Lung microvascular endothelial cell (primary cell): ENCODE measurements at places on chromosomes 1 and 21. TPM values are rescaled to one million over a fixed set of nuclear protein-coding genes. Genes with fewer than 3 reads are reported as not detected.

Gene FCRL4
- total RNA-seq = not detected in 2 replicates

Gene L1TD1
- not detected in 2 replicates for total RNA-seq

Gene TRAF3IP3
- not detected in 2 replicates for total RNA-seq

Gene TOMM40L
- total RNA-seq = 12.0 and 13.5 TPM in 2 replicates

Gene CD1B
- total RNA-seq = not detected in 2 replicates

Gene ZBED6
- 10.0 and 10.9 TPM in 2 replicates for total RNA-seq

Gene MIXL1
- under 0.01 TPM in 1 of 2 replicates, not detected in the other for total RNA-seq

Gene OR2T35
- not detected in 2 replicates for total RNA-seq

Gene LRIF1
- 7.8 and 8.5 TPM in 2 replicates for total RNA-seq

Gene CYP4A11
- not detected in 2 replicates for total RNA-seq

Gene CD5L
- not detected in 2 replicates for total RNA-seq

Gene RNPEP
- total RNA-seq = 24.2 and 31.2 TPM in 2 replicates

Gene HRNR
- total RNA-seq = not detected in 2 replicates

Gene PEAR1
- total RNA-seq = 10.2 and 16.3 TPM in 2 replicates

Gene NLRP3
- total RNA-seq = under 0.01 TPM in 2 replicates

Gene ANGPTL1
- under 0.01 and 0.22 TPM in 2 replicates for total RNA-seq

Gene CLDN14
- 0.22 TPM in 1 of 2 replicates, not detected in the other for total RNA-seq

Gene STPG1
- total RNA-seq = 2.0 and 2.2 TPM in 2 replicates

Gene PAQR6
- 0.22 and 0.60 TPM in 2 replicates for total RNA-seq

Gene FMO2
- 0.20 TPM in 1 of 2 replicates, not detected in the other for total RNA-seq

Gene OR2T6
- total RNA-seq = not detected in 2 replicates

Gene C1orf53
- 3.4 and 3.5 TPM in 2 replicates for total RNA-seq

Gene SLFNL1
- under 0.01 and 0.20 TPM in 2 replicates for total RNA-seq

Gene SLC2A5
- under 0.01 and 0.20 TPM in 2 replicates for total RNA-seq

Gene NUDT4B
- total RNA-seq = 7.3 and 8.7 TPM in 2 replicates
